ENCODE measurements at places on chromosomes 16 and 17. TPM values are rescaled to one million over a fixed set of nuclear protein-coding genes. Genes with fewer than 3 reads are reported as not detected.

Gene ZMYND15
- total RNA-seq = not detected

Gene CNTNAP1
- total RNA-seq = 45.4 TPM

Gene PRRT2
- 3.2 TPM for total RNA-seq

Gene SLC6A4
- total RNA-seq = not detected

Gene SRCAP
- 16.8 TPM for total RNA-seq

Gene VAT1L
- 59.3 TPM for total RNA-seq

Gene SUZ12
- 29.4 TPM for total RNA-seq

Gene SLC52A1
- 0.43 TPM for total RNA-seq

Gene TNS4
- not detected for total RNA-seq

All from fibroblast of villous mesenchyme (primary cell).